Stimulated activated CD4-positive, alpha-beta T cell treated with anti-CD3 and anti-CD28 coated beads, Interleukin-1b, Interleukin-23, amount 100 ng/mL, for 4 hours (primary cell): ENCODE measurements at places on chromosomes 5 and 9.

DNA sequence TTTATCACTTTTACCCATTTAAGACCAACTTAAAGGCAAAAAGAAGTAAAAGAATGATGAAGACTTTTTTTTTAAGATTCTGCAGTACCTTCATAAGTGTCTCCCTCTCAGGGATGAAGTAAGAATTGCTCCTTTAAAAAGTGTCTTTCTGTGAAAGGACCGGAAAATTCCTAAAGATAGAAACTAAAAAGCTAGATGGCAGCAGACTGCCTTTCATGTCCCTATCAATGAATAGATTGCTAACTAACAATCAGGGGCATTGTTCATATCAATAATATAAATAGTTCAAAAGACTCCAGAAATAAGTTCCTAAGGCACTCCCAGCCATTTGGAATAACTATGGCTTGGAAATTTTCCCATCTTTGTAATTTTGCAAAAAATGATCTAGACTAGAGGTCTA, 558.0 kb downstream of the PDE4D start:
- DNase-seq = no peak

DNA sequence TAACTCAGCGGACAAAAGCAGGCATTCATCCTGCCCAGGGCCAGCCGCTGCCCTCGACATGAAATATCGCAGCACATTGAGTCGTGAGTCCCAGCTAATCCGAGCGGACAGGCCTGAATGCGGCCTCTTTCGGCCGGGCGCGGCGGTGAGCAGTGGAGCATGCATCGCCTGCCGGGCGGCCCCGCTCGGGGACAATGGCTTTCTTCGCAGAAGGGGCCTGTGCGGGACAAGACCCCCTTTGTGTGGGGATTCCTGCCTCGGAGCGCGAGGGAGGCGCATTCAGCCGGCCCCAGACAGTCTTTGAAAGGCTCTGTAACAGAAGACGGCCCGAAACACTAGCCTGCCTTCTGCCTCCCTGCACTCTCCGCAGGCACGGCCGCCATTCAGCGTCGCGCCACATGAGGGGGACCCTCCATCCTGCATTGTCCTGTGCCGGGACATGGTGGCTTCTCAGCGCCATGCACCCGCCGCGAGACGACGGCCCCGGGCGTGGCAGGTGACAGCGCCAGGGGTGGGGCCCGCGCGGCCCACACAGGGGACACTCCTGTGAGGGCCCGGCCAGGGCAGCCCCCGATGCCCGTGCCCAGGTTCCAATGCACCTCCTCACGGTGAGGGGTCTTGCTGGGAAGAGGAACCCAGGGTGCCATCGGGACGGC, 52.0 kb downstream of the EXD3 start:
- DNase-seq = no peak

GRCh38 chr5:129361441-129362025, 98.6 kb upstream of the ADAMTS19 start:
- DNase-seq = no peak

GRCh38 chr5:154771383-154771901, 16.3 kb downstream of the LARP1 start:
- DNase-seq = no peak

DNA sequence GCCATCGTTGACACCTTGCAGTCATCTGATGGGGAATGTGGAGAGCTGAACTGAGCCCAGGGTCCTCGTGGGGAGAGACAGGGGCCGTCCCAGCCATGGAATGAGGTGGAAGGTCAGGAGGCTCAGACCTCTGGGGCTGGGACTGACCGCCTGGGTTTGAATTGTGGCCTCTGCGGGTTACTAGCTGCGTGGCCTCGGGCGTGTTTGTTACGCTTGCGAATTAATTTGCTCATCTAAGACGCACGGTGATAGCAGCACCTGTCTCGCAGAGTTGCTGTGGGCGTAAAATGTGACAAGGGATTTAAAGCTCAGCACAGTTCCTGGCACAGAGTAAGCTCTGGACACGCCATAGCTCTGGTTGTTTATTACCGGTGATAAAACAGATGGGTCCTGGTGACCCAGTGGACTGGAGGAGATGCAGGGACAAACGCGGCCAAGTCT, 19.4 kb upstream of the DAB2IP start:
- no peak for DNase-seq

GRCh38 chr9:135811801-135812200, 95.5 kb downstream of the CAMSAP1 start:
- DNase-seq = no peak
